Calu3 (cell line): ENCODE measurements at places on chromosomes 5 and 9.
A peak's percentile ranks its signal among the peaks of the same experiment; 100 is the strongest.

GRCh38 chr5:71586052-71586940, 844 bp upstream of the MCCC2 start:
- peak; percentile 38 for DNase-seq

- DNase-seq = peak; percentile 80
Measured at GRCh38 chr5:17189381-17190036, 27.9 kb upstream of the BASP1 start.

DNA sequence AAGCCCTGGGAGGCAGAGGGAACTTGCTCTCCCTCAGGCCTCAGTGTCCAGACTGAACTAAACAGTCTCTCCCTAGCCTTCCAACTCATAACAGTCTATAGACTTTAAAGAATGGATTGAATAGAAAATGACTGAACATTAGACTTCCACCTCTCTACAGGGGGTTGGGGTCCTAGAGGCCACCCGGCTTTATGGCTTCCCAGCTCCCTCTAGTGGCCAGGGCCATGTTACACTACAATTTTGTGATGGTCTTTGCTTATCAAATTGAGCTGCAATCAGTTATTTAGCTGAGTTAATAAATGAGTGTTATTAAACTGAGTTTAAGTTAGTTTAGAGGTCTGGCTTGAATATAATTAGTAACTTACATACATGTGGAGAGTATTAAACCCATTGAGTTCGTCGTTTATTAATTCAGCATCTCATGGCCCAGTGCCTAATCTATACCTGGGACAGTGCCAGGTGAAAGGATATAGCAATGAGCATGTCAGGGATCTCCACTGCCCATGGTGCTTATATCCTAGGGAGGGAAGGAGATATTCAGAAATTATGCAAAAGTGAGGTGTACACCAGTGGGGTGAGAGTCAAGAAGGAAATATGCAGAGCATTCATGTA, 105.2 kb downstream of the SH3TC2 start:
- peak; percentile 79 for DNase-seq

GRCh38 chr5:9071074-9071473, 474.8 kb downstream of the SEMA5A start:
- DNase-seq = no peak

DNA sequence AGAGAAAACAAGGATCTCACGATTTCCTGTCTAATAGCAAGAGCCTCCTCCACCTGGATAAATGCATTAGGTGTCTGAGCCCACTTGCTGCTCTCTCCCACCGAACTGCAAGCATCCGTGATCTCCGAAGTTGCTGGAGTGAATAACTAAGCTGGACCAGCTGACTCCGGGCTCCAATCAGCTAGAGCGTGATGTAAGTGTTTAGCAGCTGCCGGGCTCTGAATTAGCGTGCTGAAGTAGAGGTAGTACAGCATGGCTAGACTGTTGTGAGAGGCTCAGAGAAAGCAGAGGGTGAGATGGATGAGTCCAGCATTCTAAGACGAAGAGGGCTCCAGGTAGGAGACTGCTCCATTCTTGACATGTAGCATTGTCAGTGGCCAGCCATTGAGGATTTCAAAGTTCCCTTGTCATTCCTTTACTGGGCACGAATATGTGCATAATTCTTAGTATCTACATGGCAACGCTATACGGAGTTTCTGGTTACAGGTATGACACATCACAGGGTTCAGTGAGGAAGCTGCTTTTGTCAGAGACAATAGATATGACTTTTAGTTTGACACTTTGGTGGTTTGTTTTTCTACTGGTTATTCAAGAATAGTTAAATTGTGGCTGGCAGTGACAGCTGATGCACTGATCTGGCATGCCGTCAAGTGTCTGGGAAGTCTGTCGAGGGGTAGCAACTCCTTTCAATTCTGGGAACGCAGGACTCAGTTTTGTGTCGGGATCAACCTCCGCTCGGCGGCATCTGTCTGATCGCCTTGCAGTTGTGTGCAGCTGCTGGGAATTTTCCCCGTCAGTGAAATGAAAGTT, 232.6 kb downstream of the MAST4 start:
- peak; percentile 14 for DNase-seq

DNA sequence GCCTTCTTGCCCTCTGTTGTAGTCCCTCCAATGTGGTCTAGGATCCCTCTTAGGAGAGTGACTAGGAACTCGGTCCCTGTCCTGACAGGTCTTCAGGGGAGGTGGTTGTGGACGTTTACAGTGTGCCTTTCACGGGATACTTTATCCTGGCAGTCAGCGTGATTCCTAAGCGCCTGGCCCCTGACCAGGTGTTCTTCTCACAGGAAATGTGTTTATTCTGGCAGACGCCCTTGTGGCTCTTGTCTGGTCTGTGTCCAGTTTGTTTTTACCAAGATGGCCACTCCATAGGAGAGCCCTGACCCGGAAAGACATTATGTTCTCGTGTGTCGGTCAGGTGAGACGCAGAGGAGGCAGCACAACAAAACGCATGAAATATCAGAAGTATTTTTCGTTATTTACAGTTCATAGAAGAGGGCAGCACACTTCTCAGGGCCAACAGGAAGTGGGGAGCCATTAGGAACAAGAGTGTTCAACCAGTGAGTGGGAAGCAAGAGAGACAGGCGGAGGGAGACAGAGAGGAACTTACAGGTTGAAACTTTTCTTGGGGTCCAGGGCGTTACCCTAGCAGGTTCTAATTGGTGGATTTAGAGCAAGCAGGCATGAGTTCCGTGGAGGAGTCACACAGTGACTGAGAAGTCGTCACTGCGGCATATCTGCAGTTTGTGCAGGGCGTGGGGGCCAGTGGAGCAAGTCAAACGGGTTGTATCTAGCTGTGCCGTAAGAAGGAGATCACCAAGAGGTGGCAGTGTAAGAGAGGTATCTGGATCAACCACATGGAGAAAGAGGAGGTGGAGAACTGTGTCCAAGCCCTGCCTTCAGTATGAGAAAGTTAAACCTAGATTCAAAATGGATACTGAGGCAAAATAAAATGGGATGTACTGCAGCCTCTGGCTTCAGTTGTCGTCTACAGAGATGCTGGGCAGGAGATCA, 412.9 kb downstream of the ZSWIM6 start:
- peak; percentile 36 for DNase-seq

- no peak for DNase-seq
Measured at GRCh38 chr5:178350361-178351220, 118.0 kb upstream of the PHYKPL start.
